ENCODE measurements at places on chromosomes 4 and X. TPM values are rescaled to one million over a fixed set of nuclear protein-coding genes. Genes with fewer than 3 reads are reported as not detected.

DNA sequence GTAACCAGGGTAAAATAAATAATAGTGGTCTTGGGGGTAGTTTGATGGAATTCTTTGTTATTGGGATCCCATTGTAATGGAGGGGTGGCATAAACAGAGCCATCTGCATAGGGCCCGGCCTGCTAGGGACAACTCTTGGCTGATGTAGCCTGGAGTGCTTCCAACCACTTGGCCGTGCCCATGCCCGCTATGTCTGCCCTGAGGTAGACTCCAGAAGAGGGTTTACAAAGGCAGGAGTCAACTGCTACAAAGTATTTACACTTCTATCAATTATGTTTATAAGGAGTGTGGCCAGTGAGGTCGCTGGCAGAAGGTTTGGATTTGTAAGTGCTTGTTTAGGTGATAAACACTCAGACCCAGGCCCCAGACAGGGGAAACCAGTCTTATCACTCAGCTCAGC, 8.1 kb downstream of the RASL11B start:
- no peak for DNase-seq

MAPK10 gene
- not detected for total RNA-seq

- DNase-seq = no peak
Measured at GRCh38 chr4:168570466-168570865, 73.6 kb downstream of the PALLD start.

DNA sequence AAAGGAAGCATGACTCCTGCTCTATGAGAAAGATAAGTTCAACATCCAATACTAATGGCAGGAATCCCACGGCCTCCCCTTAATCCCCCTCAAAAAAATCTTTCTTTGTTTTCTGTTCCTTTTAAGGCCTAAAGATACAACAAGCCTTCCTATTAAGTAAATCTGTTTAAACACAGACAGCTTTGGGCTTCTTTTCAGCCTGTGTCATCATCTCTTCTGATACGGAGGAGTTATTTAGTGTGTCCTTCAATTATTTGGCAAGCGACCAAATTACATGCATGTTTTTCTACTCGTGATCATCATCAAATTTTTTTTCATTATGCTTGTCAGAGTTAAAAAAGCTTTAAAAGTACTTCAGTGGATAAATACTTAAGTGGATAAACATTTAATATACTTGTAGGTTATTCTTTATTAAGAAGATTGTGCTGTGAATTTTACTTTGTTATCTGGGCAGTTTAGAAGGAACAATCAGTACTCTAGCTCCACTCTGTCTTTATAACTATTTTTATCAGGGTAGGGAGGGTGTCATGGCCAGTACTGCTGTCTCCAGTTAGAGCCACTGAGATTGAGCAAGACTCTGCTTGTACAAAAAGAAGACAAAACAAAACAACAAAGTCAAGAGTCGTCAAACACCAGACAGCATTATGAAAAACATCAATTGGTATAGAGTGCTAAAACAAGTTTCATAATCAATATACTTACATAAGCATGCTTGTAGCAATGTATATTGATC, 210.7 kb downstream of the PRR32 start:
- no peak for DNase-seq

- DNase-seq = no peak
Measured at GRCh38 chrX:12494400-12495138, 296.6 kb upstream of the PRPS2 start.

DNA sequence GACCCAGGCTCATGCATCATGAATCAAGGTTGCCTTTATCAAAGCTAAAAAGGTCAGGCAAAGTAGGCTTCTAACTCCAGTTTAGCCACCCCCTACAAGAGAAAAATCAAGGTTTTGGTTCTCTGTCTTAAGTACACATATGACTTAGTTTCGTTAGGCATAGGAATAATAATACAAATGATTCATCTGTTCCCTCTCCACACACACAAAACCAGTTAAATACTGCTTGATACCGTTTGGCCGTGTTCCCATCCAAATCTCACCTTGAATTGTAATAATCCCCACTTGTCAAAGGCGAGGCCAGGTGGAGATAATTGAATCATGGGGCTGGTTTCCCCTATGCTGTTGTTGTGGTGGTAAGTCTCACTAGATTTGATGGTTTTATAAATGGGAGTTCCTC, 226.2 kb downstream of the HS6ST2 start:
- no peak for DNase-seq

GRCh38 chr4:48931459-48931858, 24.9 kb upstream of the OCIAD2 start:
- no peak for DNase-seq

DNA sequence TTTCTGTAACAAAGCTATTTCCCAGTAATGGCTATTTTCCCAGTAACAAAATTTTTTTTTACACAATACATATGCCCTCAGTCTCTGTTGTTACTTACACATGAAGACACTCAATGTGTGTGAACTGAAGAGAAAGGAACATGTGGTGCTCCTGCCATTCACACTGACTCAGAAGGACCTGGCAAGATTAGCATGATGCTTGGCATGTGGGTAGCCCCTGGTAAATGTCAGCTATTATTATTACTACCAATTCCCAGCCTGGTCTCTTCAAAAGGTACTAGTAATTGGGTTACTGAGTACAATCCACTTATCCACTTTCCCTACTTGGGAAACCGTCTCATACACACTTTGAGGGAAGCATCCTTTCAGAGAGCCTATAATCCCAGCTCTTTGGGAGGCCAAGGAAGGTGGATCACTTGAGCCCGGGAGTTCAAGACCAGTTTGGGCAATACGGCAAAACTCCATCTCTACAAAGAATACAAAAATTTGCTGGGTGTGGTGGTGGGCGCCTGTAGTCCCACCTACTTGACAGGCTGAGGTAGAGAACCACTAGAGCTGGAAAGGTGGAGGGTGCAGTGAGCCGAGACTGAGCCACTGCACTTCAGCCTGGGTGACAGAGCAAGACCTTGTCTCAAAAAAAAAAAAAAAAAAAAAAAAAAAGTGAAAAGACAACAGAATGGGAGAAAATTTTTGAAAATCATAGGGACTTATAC, 14.6 kb downstream of the RBBP7 start:
- DNase-seq = peak; percentile 13

MAGEC2 gene
- total RNA-seq = not detected

DNA sequence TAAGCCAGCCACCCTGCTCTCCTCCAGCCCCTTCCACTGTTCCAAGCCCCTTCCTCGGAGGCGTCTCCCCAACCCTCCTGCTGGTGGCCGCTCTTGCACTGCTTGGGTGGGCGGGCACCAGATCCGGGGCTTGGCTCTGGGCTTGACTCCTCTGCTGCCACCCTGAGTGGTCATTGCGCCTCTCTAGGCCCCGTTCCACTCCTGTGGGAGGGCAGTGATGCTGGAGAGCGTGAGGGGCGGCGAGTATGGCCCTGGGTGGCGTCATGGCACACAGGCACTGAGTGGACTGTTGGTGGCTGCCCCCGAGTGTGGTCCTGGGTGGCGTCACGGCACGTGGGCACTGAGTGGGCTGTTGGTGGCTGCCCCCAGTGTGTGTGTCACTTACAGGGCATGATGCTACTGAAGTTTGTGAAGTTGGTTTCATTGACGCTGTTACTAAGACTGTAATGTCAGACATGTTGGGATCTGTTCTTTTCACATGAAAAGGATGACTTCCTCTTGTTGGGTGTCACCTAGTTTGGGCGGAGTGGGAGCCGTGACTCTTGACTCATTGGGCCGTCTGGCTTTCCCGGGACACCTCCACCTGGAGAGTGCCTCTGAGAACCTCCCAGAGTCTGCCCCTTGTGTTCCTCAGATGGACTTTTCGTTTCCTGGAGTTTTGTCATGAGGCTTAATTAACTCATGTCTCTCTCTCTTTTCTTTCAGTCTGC, 55.9 kb upstream of the HGFAC start:
- DNase-seq = no peak

NHS gene
- total RNA-seq = 6.7 TPM

- no peak for DNase-seq
Measured at GRCh38 chr4:79083406-79084010, 144.3 kb upstream of the PAQR3 start.

- no peak for DNase-seq
Measured at GRCh38 chrX:38149016-38149415, 71.7 kb downstream of the SRPX start.

MFAP3L gene
- total RNA-seq = 0.85 TPM

DNA sequence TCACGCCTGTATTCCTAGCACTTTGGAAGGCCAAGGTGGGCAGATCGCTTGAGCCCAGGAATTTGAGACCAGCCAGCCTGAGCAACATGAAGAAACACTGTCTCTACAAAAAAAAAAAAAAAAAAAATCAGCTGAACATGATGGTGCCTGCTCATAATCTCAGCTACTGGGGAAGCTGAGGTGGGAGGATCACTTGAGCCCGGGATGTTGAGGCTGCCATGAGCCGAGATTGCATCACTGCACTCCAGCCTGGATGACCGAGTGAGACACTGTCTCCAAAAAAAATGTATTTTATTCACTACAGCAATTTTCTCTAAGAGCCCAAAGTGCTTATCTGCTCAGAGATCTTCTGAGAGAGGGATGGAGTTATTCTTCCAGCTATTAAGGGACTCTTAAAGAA, 215.8 kb upstream of the PPP3CA start:
- no peak for DNase-seq

FRMPD4 gene
- not detected for total RNA-seq

DNA sequence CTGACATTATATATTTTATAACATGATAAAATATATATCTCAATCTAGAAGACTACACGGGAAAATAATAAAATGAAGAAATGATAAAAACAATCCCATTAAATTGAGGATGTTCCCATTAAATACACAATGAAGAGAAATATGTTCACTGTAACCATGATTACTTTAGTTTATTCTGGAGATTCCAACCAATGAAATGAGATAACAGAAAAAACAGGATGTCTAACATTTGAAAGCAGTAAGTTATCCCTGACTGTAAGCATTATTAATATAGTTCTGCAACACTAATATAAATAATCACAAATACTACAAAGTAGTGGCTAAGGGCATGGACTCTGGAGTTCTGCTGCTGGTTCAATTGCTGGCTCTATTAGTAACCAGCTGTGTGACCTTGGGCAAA, 169.4 kb downstream of the RNF150 start:
- no peak for DNase-seq

GRCh38 chr4:152374606-152375285, 161.1 kb downstream of the FBXW7 start:
- no peak for DNase-seq

DNA sequence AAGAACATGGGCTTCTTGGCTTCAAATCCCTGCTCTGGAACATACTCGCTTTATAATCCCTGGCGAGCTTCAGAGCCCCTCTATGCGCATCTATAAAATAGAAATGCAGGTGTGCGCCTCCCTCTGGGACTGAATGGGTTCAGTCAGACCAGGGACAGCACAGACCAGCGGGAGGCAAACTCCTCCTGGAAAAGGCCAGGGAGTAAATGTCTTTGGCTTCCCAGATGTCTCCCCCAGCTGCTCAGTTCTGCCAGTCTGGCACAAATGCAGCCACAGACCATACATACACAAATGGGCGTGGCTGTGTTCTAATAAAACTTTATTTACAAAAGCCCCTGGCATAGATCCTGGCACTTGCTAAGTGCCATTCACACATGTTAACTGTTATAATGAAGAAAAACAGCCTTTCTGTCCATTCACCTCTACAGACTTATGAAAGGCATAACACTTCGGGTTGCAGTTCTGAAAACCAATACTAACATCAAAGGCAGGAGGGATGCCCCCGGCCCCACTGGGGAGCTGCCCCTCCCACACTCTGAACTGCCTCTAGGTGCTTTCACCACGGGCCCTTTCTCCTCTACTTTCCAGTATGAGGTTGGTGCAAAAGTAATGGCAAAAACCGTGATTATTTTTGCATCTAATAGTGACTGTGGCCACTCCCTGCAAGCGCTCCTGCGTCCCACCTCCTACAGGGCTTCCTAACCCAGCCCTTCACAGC, 4.6 kb downstream of the JAKMIP1 start:
- DNase-seq = no peak

GRCh38 chr4:93649828-93650227, 178.7 kb upstream of the ATOH1 start:
- DNase-seq = no peak

SPANXA2 gene
- not detected for total RNA-seq

DNA sequence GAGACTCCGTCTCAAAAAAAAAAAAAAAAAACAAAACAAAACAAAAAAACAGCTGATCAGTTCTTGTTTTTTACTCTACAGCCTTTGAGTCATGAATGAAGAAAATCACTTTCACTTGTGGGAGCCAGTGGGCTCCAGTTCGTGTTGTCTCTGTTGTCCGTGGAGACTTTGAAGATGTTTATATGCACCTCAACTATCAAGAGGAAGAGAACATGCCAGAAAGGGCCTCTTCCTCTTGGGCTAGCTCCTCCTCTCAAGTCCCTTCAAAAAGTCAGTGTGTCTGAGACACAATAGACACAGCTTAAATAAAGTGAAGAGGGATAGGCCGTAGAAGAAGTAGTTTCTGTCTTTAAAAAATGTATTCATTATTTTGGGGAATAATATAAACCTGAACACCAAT, 182.7 kb downstream of the KDR start:
- peak; percentile 45 for DNase-seq

CTAG1B gene
- total RNA-seq = not detected

DNA sequence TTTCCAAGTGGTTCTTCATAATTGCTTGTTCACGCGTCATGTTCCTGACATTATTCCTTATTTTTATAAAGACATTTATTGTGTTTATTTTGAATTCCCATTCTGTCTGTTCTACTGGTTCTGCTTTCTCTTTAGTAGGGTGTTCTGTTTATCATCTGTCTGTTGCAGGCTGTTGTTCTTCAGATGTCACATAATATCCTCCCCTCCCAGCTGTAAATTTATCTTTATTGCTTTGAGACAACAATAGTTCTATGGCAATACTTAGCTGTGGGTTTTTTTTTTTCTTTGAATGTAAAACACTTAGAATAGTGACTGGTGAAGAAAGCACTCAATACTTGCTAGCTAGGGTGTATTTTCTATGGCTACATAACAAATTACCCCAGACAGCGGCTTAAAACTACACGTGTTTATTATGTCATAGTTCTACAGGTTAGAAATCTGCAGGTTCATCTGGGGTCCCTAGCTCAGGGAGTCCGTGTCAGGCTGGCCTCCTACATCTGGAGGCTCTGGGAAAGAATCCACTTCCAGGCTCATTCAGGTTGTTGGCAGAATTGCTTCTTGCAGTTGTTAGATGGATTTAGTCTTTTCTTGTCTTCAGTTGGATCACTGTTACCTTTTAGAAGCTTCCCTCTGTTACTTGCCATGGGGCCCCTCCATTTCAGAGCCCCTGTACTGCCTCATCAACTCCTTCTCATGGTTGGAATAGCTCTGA, 63.4 kb upstream of the ENPEP start:
- DNase-seq = no peak

EGF gene
- not detected for total RNA-seq

DNA sequence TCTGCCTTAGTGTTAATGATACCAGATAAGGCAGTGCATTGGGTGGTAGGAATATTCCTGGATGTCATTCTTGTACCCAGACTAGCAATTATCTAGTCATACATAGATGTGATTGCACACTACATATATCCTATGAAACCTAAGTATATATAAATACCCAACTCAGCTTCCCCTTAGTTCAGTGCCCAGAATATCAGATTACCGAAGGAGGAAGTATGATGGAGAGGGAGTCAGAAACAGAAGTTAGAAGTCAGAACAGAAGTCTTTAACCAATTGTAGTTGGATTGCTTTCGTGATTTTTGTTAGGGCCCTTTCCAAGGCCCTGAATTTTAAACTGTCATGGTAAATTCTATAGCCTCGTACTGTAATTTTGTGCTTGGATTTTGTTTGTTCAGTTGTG, 42.9 kb downstream of the MOB1B start:
- no peak for DNase-seq

SHROOM4 gene
- not detected for total RNA-seq

Data from activated CD4-positive, alpha-beta T cell treated with anti-CD3 and anti-CD28 coated beads for 36 hours (primary cell).